ENCODE measurements at places on chromosomes 2 and 18.

- no peak for DNase-seq
These were observed 392.9 kb downstream of the ZNF516 start for GRCh38 chr18:76102156-76102555.

- no peak for DNase-seq
These were observed 110.7 kb upstream of the HNRNPA3 start for GRCh38 chr2:177101930-177102329.

- DNase-seq, result no peak
These were observed 638.4 kb upstream of the POU3F3 start for GRCh38 chr2:104215269-104216161.

- no peak for DNase-seq
These were observed 105.3 kb downstream of the ZBTB7C start for GRCh38 chr18:48303883-48304282.

GRCh38 chr2:221943076-221943810, 355.6 kb downstream of the PAX3 start:
- DNase-seq, result no peak

- DNase-seq, result no peak
These were observed 93.0 kb downstream of the PID1 start for GRCh38 chr2:229178117-229178516.

DNA sequence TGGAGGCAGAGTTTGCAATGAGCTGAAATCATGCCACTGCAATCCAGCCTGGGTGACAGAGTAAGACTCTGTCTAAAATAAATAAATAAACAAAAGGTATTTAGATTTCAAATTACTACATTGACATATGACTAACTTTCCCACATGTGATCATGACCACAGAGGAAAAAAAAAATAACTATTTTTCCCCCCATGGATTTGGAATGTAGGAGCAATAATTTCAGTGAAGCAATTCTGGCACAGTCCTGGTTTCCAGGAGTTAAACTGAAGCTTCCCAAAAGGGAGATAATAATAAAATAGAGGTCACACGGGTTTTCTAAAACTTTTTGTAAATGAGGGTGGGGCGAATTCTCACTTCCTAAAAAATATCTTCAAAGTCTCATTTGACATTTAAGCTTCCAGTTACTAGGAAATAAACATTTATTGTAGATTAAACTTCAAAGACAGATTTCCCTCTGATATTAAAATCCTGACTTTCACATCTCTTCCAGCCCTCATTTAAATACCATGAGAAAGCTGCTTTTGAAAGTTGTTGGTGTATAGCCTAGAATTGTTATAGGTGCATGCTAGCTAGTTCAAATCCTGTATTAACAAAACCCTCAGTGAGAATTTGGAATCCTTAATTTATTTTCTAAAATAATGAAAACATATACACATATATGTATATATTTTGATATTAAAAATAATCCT, 20.7 kb downstream of the SLC19A3 start:
- DNase-seq, result no peak

GRCh38 chr2:34936089-34936488, 1337.0 kb upstream of the FAM98A start:
- no peak for DNase-seq

- no peak for DNase-seq
These were observed 59.9 kb downstream of the VIT start for GRCh38 chr2:36756438-36756837.

- no peak for DNase-seq
These were observed 410.4 kb downstream of the DSC3 start for GRCh38 chr18:30632071-30632698.

DNA sequence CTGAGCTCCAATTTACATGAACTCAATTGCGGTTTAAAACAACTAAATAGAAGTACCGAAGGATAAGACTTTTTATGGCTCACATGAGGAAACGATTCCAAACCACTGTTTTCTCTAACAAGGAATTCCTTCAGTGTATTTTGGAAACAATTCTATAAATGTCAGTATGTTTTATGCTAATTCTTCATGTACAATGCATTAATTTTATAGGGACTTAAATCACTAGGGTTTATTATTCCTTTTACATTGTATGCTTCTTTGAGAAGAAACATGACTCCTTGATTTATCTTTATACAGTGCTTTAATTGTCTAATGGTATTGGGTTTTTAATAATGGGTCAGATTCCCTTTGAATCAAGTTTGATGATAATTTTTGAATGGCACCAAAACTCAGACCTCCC, 566.8 kb downstream of the EPHA4 start:
- no peak for DNase-seq

GRCh38 chr18:53165770-53166169, 825.8 kb downstream of the DCC start:
- DNase-seq, result no peak

GRCh38 chr2:120826716-120827410, 91.2 kb downstream of the GLI2 start:
- no peak for DNase-seq

DNA sequence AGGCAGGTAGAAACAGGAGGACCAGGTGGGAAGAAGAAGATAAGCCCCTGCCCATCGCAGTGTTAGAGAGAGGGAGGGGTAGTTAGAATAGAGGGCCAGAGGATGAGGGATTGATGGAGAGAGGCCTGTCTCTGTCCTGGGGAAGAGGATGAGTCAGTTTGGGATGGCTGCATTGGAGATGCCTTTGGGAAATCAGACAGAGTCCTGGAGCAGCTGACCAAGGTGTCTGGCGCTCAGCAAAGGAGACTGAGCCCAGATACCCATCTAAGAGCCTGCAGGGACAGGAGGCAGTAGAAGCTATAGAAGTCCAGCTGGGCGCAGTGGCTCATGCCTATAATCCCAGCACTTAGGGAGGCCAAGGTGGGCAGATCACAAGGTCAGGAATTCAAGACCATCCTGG, 177.8 kb upstream of the HAAO start:
- DNase-seq, result no peak

GRCh38 chr2:50614056-50614455, 417.9 kb downstream of the NRXN1 start:
- no peak for DNase-seq

GRCh38 chr2:130376433-130377293, 20.8 kb downstream of the PTPN18 start:
- no peak for DNase-seq

DNA sequence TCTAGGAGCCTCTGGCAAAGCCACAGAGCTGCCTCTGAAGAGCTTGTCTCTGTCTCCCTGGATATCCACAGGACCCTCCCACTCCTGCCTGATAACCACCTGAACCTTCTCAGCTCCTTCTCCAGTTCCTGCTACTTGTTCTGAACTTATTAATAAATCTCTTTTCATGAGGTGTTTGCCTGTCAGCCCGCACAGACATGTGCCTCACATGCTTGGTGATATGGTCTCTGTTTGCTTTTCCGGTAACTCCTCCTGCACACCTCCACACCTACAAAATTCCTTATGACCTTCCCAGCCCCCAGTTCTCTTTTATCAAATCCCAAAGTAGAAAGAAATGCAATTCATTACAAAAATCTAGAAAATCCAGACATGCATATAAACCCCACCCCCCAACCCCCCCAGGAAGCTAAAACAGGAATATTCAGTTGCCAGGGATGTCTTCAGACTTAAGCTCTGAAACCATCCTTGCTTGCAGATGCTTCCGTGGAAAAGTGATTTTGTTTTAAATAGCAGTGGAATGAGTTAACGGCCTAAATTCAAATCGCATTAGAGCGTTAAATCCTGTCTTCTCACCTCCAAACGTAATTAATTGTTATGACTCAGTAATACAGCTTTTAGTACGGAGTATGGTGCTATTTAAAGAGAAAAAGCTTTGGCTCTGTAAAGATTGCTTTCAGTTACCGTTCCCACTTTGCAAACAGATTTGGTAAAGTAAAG, 2.1 kb upstream of the PID1 start:
- DNase-seq, result no peak

DNA sequence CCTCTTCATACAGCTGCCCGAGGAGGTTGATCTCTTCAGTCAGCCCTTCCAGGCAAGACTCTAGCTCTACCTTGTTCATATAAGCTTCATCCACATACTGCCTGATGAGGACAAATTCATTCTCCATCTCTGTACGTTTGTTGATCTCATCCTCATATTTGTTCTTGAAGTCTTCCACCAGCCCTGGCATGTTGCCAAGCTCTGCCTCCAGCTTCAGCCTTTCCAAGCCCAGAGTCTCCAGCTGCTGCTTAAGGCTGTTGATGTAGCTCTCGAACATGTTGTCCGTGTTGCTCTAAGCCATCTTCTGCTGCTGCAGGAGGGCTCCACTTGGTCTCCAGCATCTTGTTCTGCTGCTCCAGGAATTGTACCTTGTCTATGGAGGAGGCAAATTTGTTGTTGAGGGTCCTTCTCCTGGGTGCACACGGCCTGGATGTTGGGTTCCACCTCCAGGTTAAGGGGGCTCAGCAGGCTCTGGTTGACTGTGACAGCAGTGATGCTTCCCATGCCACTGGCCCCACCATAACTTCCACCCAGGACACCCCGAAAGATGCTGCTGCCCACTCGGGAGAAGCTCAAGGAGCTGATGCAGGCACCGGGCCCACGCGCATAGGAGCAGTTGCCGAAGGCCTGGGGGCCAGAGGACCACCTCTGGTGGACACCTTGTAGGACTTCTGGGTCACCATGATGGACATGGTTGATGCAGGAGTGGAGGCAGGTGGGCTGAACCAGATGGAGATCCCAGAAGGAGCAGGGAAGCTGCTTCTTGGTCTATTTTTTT, 30.3 kb downstream of the ICA1L start:
- no peak for DNase-seq

GRCh38 chr2:69177063-69177771, 164.2 kb downstream of the ANTXR1 start:
- DNase-seq, result no peak

DNA sequence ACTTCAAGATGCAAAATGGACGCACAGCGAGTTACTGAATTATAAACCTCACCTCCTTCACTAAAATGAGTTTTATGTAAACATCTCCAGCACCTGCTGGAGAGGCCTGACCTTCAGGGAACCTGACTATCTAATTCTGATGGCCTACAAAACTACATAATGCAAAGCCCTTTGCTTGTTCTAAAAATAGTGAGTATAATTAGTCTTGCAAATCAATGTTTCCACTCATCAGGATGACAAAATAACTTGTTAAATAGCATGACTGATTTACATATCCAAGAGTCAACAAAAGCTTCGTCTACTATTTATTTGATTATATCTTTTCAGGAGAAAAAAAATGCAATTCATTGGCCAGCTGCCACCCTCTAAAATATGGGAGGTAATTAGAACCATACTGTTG, 326.3 kb upstream of the MC4R start:
- no peak for DNase-seq
